ENCODE measurements at places on chromosomes 13 and 19.

DNA sequence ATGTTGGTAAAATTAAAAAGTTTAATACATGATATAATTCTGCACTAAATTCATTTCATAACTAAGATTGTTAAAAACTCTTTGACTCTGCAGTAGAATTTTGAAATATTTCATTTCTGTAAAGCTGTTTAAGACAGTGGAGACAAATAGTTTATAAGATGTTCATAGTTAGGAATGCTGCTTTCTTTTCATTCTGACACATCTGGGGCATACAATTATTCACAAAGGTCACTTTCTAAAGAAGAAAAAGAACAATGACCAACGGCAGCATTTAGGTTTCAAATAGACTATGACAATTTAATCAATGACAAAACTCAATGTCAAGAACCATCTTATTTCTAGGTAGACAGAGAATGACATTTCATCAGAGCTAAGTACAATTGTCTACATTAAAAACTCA lies 1422.1 kb downstream of the PCDH9 start:
- DNase-seq = peak; percentile 39

DNA sequence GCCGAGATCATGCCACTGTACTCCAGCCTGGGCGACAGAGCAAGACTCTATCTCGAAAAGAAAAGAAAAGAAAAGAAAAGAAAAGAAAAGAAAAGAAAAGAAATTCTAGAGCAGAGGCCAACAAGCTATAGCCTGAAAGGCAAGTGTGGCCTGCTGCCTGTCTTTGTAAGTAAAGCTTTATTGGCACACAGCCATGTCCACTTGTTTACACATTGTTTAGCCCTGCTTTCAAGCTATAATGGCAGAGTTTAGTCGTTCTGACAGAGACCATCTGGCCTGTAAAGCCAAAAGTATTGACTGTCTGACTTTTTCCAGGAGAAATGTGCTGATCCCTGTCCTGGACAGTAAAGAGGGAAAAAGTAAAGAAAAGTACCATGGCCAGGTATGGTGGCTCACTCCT lies 18.3 kb downstream of the NWD1 start:
- no peak for DNase-seq

GRCh38 chr19:28394725-28395124 lies 818.2 kb downstream of the UQCRFS1 start:
- no peak for DNase-seq

DNA sequence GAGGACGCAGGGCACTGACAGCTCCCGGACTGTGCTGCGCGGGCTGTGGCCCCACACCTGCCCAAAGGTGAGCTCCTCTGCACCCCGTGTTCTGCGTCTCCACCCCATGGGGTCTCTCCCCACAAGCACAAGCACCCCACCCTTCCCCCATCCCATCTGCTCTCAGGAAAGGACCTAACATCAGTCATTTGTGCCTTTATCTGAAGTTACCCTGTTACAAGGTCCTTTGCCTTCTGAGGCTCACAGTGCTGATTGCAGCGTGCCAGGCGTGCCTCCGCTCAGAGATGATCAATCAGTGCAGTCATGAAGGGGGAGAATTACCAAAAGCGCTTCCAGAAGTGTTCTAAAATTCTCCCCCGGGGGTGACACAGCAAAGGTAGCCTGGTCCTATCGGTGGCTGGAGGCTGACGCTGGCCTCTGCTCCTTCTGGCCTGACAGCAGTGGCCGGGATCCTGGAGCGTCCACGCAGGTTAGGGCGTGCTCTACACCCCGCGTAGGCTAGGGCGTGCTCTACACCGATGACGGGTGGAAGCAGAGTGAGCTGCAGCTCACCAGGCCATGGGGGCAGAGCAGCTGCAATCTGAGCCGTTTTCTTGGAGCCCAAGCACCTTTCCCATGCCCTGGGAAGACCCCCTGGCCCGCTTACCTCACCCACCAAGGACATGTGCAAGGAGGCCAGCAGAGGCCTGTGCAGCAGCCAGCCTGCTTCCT lies 84.7 kb upstream of the TM9SF2 start:
- no peak for DNase-seq
